Right lobe of liver (tissue), 6 donors: ENCODE measurements at places on chromosomes 3 and 15.
A peak's percentile ranks its signal among the peaks of the same experiment; 100 is the strongest.

DNA sequence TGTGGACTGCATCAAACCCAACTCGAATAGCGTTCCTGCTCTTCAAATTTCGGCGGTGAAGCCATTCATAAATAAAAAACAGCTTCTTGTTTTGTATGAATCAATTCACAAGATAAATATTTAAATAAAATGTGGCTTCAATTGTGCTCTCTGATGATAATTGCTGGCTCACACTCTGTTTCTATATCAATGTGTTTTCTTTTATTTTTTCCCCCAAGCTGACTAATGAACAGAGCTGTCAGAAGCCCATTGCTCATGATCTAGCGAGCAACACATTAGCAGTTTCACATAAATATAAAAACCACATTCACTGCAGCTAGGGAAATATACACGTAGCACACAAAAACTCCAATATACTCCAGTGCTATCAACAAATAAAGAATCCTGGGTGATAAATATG lies 45.0 kb upstream of the FOXP1 start:
- no peak for DNase-seq

GRCh38 chr15:78681281-78682003 lies 40.4 kb upstream of the CHRNB4 start:
- no peak for DNase-seq

GRCh38 chr15:96172417-96172816 lies 158.1 kb upstream of the NR2F2 start:
- no peak for DNase-seq

DNA sequence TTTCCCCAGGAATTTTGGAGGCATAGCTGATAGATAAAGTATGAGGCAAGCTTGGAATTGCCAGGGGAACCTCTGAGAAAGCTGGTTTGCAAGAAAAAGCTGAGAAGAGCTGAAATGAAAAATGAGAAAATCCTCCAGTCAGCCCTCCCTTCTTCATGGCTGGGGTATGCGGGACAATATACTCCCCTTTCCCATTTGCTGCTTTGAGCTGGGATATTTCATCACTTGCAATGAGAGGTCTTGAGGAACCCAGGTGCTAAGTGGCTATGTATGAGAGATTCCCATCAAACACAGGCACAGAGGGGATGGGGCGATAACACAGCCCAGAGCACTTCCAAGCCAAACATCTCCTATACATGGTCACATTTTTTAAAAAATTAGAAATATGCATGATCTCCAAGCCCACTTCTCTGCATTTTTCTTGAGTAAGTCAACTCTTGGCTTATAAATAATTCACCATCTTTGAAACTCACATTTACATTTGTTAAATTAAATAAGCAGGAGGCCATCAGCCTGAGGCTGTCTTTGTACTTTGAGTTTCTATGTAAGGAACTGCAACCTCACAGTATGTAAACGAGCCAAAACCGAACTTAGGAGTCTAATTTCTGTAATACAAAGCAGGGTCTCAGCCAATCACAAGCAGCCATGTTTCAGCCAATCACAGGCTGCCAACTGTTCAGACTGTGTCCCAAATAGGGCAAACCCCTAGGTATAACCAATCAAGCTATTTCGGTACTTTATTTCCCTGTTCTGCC lies 983.6 kb upstream of the NR2F2 start:
- DNase-seq = no peak

GRCh38 chr3:42130007-42130328 lies 38.8 kb downstream of the TRAK1 start:
- DNase-seq = no peak

DNA sequence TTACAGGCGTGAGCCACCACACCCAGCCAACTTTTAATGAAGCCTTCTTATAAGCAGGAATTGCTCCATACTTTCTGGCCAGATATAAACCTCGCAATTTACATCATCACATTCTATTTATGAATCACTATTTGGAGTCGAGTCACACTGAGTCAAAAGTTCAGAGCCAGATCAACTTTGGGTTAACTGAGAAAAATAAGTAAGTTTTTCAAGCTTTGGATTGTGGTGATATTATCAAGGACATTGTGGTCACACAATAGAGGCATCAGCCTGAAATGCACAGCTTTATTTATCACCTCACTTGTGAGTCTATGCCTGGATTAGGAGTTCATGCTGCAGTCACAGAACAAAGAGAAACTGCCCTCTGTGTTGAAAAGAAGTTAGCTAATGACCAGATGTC lies 1163.5 kb downstream of the ROBO1 start:
- no peak for DNase-seq

GRCh38 chr15:33148129-33148751 lies 46.3 kb downstream of the FMN1 start:
- no peak for DNase-seq

DNA sequence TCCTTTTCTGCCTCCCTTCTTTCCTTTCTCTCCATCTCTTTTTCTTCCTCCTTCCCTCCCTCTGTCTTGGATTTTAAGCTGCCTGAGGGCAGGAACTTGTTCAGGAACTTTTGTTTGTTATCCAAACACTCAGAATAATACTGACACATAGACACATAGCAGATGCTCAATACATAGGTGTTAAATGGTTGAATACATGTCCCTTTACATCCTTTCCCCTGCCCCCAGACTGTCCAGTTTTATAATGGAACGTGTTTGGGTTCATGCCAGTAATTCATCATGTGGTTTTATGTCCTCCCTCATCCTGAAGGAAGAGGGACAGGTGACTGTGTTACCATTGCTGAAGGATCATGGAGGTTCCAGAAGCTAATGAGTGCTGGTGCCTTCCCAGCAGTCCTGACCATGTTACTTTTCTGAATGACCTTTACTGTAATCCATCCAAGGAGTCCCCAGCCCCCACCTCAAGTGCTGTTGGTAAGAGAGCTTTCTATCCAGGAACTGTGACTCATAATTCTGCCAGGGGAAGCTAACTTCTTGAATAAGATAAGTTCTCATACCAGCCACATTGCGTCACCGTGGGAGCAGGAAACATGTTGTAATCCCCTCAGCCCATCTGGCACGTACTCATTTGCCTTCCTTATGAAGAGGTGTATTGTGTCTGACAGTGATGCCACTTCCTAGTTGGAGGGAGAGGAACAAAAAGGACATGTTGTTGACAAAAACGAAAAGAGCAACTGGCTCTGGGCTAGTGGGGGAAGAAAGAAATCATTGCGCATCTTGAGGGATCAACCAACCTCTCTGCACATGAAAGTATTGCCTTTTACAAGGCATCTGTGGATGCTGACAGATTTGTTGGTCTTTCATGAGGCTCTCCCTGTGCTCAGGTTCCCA lies 52.4 kb downstream of the IL1RAP start:
- DNase-seq = peak; percentile 78

GRCh38 chr3:24480497-24480896 lies 14.2 kb downstream of the THRB start:
- DNase-seq = no peak

GRCh38 chr15:96070636-96071035 lies 259.9 kb upstream of the NR2F2 start:
- DNase-seq = no peak

DNA sequence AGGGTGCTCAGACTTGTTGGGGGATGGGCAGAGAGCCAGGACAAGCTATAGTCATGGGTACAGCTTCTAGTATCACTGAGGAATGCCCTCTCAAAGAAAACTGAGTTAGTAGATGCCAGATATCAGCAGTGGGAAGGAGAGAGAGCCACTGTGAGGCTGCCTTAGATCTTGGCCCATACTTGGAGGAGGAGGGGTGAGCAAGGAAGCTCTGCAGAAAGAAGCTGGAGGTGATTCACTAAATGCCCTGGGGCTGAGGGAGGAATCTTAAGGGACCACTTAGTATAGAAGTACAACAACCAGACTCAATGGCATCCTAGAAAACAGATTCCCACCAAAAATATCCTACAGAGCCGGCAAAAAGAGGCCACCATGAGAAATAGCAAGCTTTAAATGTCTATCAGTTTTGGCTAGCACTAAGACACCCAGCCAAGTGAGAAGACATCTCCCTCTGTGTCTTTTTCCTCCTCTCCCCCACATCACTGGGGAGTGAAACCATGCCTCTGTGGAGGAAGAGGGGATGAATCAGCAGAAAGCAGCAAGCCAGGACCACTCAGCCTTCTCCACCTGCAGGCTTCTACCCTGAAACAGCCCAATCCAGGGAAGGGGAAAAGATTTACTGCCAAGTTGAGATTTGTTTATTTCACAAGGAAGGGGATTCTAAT lies 282.5 kb upstream of the STT3B start:
- no peak for DNase-seq
